HEK293T (cell line): ENCODE measurements at places on chromosomes 7 and 10.

DNA sequence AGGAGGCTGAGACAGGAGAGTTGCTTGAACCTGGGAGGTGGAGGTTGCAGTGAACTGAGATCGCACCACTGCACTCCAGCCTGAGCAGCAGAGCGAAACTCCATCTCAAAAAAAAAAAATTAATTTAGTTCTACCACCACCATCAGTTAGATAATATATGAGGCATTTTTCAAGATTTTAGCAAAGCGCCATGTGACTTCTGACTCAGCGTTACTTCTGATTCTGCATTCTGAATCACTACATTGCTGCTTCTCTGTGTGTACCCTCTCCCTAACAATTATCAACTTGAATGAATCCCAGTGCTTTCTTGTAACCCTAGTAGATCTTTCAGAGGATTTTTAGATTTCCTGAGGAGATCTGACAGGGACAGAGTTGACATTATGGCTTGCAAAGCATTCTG lies 176.8 kb upstream of the SORCS1 start:
- DNase-seq, result no peak

DNA sequence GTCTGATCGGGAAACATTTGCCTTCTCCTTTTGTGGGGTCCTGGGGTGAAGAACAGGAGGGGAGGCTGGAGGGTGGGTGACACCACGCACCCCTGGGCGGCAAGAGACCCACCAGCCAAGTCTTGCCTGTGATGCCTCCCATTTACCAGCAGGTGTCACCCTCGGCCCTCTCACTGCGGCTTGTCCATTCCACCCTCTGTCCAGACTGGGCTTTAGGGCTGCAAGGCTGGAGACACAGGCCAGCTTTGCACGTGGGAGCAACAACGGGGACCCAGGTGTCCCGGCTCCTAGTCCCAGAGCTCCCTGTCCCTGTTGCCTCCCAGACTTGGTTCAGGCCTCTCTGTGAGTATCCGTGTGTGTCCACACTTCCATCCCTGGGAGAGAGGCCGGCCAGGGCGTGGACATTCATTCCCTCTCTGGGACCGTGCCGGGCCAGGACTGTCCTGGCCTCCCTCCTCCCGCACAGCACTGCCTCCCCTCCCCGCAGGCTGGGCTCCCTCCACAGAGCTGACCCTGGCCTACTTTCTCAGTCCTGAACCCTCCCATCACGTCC lies 36.2 kb upstream of the GTF2IRD1 start:
- peak; percentile 89 for DNase-seq

DNA sequence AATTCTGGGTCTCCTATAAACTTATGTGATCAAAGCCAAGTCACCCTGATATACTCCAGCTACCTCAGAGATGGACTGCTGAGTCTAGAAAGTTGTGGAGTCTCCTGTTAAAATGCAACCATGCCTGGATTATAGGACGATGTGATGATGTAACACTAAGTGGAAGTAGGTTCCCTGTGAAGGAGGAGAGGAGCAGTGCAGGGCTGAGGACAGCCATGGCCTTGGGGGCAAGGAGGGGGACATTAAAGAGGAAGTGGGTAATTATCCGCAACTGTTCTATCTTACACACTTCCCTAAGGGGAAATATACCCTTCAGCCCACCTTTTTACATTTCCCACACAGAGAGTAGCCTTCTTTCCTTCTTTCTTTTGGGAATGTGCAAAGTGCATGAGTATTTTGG lies 63.8 kb downstream of the MTPN start:
- DNase-seq, result no peak

- no peak for DNase-seq
Measured at GRCh38 chr10:132422903-132423825, 26.2 kb downstream of the PWWP2B start.

DNA sequence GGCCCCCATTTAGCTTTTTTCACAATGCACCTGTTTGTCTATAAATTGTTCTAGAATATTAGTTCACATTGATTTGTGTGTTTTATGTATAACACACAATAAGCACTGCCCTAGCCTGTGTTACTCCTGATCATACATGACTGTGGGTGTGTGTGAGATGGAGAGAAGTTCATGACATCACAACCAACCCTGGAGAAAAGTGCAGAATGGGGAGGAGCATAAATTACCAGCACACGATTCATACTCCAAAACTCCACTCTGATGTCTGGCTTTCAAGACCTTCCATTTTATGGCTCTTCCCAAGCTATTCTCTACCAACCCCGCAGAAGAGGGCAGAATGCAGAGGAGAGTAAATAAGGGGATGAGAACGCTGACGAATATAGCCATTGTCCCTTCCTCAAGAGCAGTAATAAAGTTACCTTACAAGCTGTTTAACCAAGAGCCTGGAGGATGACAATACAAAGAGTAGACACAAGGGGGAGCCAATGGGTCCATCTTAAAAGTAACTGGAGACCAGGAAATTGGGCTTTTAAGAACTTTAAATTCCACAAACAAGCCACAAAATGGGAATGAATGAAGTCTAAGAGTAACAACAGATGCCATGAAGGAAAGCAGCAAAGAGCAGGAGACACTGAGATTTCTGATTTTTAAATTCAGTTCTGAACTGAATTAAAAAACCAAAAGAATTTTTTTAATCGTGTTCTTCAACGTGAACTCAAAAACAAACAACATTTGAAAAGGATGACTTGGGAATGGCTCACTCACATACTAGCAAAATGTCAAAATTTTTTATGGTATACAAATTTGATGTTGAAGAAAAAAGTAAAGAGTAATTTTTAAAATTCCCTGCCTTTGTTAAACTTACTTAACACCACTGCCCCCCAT lies 159.6 kb downstream of the PARD3 start:
- DNase-seq, result peak; percentile 23

DNA sequence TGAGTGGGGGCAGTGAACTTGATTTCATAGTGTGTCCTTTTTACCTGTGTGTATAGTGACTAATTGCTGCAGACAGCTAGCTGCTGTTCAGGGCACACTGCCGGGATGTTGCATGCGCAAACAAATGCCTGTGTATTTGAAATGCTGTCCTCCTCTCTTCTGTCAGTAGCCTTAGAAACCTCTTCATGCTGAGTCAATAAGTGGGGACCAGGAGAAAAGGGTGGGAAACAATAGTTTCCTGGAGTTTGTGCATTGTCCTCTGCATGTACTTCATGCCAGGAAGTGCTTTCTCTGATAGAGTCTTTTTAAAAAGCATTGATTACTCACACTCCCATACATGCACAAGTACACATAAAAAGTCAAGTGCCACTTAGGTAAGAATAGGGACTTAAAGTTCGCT lies 1183.7 kb upstream of the CELF2 start:
- no peak for DNase-seq

DNA sequence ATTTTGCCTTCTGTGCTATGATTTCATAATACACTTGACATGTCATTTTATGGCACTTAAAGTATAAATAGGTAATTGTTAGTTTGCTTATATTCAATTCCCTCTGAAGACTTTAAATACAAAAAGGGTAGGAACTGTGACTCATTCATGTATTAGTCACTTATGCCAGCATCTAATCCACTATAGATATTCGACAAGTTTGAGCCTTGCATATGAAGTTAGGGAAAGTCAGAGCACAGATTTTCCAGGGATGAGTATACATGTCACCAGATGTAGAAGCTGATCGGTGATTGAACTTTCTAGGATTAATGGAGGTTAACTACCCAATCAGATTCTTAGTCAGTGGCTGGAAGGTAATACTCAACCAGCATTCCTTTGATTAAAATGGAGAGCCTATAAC lies 1321.5 kb downstream of the XPNPEP1 start:
- DNase-seq, result no peak

GRCh38 chr7:126685018-126685573 lies 567.6 kb downstream of the GRM8 start:
- no peak for DNase-seq

DNA sequence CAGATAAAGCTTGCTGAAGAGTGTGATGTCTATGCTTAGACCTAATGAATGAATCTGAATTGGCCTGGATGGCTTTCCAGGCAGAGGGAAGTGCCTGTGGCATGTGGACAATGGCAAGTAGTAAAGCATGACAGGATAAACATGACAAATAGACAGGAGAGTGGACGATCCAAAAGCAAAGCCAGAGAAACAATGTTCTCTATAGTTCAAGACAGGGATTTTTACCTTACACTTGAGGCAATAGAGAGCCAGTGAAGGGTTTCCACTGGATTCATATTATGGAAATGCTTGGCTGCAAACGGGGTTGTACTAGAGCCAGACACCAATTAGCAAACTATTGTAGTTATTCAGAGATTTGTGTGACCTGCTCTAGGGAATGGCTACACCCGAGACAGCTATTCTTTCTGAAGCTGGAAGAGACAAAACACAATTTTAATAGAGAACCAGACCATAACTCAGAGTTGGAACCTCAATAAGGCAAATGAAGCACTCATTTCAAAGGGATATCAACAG lies 2.3 kb downstream of the AGMO start:
- DNase-seq, result no peak

DNA sequence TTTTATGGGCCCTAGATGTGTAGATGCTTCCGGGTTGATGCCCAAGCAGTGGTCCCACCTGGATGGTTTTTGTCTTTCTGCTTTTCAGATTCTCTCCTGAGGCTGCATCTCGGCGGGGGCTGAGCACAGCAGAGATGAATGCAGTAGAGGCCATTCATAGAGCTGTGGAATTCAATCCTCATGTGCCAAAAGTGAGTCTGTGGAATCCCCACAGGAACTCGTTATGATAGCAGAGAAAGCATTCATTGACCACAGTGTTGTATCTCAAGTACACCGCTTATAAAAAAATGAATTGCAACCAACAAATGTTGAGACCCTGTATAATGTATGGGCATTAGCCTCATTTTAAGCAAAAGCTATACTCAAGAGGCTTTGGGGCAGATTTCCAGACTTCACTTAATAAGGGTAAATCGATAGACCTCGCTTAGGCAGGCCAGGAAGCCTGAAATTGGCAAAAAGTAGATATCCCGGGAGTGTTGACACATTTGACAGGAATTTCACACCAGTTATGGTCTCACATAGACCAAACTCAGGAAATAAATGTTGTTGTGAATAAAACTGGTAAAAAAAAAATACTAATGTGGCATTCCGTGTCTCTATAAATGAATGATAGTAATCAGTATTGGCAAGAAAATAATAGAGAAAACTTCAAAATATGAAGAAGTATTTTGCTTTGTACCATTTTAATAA lies 132.0 kb downstream of the WNT2 start:
- DNase-seq, result no peak

GRCh38 chr10:117418121-117418520 lies 42.9 kb upstream of the PDZD8 start:
- DNase-seq, result no peak

- DNase-seq, result no peak
Measured at GRCh38 chr10:120953897-120954296, 102.7 kb downstream of the WDR11 start.

- no peak for DNase-seq
Measured at GRCh38 chr10:118057361-118057760, 10.6 kb upstream of the RAB11FIP2 start.
